ENCODE measurements at places on chromosomes 7 and 10.

- DNase-seq = no peak
Observed at GRCh38 chr7:105209870-105210269, 178.9 kb downstream of the SRPK2 start.

DNA sequence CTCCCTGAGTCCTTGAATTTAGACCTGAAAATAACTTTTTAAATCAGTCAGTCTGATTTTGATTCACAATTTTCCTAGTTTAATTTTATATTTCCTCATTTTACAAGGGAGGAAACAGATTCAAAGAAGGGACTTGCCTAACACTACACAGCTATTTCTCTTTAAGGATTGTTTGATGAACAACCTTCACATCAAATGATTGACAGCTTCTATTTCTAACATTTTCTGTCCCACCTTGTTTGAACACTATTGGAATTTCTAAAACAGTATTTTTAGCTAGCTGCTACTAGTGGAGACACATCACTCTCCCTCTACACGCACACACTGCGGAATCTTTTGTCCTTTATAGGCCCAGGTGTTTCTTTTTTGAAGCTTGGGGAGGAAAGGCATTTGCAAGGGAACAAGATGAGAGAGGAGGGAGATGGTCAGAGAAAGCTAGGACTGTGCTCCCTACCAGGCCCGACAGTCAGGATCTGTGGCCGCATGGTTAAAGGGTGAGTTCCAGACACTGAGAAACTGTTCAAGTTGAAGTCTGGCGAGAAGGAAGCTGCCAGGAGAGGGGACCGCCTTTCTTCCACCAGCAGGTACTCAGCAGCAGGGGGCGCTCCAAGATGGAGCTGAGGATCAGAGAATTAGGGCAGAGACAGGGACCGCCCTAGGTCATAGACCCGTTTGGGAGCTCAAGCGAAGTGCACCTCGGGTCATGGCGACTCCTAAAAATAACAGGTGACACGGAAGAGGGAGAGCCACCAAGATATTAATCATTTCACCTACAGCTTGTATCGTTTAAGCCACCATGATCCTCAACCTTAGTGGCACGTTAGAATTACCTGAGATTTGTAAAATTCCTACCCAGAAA is 49.7 kb downstream of the DNAJC12 start:
- DNase-seq = peak; percentile 81

- no peak for DNase-seq
Observed at GRCh38 chr10:45502458-45502857, 128.4 kb downstream of the ALOX5 start.

DNA sequence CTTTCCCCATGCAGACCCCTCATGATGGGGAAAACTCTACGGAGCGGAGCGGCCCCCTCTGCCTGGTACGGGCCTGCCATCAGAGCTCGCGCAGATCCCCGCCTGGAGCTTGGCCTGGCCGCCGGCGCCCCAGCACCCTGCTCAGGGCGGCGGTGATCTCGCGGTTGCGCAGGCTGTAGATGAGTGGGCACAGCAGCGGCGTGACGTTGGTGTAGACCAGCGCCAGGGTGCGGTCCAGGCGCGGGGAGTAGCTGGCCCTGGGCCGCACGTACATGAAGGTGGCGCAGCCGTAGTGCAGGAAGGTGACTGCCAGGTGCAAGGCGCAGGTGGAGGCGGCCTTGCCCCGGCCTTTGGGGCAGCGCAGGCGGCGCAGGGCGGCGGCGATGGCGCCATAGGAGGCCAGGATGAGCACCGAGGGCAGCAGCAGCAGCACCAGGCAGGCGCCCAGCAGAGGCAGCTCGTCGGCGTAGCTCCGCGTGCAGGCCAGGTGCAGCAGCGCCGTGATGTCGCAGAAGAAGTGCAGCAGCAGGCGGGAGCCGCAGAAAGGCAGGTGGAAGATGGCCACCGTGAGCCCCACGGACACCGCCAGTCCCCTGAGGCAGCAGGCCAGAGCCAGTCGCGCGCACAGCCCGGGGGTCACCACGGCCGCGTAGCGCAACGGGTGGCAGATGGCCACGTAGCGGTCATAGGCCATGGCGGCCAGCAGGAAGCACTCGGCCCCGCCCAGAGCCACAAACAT is 33.4 kb downstream of the TAS2R41 start:
- no peak for DNase-seq

- DNase-seq = no peak
Observed at GRCh38 chr7:134278502-134279153, 38.1 kb downstream of the SLC35B4 start.
